ENCODE measurements at places on chromosomes 11 and 22.
A peak's percentile ranks its signal among the peaks of the same experiment; 100 is the strongest.

DNA sequence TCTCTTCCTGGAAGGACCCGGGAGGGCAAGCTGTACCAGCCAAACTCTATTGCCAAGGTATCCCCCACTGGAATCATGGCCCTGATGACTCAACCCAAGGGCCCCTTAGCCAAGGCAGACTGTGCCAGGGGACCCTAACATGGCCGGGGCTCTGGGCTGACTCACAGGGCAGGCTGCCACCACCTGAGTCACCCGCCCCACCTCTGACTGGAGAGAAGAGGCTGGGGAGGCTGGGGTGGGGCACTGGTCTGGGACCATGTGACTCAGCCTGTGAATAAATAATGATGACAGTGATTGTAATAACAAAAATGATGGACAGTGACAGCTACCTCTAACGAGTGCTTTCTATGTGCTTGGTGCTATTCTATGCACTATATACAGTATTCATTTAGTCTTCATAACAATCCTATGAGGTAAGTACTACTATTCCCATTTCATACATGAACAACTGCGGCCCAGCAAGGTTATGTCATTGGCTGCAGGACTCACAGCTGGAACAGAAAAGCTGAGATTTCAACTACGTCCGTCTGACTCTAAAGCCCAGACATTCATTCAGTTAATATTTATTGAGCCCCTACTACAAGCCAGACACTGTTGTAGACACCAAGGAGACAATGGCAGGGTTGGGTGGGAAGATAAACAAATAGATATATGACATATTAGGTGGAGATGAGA is 84.2 kb downstream of the FBXO7 start:
- DNase-seq: peak; percentile 88

GRCh38 chr11:43957571-43957970 is 15.1 kb downstream of the C11orf96 start:
- no peak for DNase-seq

DNA sequence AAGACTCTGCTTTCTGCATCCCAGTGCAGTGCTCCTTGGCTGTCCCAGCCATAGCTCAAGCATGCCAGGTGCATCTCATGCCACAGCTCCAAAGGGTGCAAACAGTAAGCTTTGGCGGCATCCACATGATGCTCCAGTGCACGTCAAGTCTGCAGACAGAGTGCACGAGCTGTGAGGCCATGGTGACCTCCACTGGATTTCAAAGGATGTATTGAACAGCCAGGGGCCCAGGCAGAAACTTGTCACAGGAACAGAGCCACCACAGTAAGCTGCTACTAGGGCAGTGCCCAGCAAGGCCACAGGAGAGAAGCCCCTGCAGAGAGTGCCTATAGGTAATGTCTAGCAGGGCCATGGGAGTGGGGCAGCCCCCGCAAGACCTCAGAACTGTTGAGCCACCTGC is 206.8 kb upstream of the DDI1 start:
- DNase-seq: no peak

DNA sequence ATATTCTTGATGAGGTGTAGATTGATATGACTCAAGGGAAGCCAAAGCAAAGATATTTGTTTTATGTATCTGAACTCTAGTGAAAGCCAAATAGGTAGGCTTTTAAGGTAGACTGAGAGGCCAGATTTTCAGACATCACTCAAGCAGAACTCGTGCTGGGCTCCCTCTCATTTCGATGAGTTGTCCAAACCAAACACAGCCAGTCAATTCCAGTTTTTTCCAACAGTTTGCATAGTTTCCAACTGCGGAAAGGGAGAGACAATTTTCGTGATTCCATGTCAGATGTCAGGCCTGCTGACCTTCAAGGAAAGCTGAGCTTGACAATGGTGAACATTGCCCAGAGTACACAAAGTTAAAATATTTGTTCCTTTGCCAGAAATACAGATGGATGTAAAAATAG is 110.9 kb upstream of the MPPED2 start:
- no peak for DNase-seq

- DNase-seq: peak; percentile 60
Measured at GRCh38 chr11:70650075-70650909, 252.0 kb downstream of the CTTN start.

DNA sequence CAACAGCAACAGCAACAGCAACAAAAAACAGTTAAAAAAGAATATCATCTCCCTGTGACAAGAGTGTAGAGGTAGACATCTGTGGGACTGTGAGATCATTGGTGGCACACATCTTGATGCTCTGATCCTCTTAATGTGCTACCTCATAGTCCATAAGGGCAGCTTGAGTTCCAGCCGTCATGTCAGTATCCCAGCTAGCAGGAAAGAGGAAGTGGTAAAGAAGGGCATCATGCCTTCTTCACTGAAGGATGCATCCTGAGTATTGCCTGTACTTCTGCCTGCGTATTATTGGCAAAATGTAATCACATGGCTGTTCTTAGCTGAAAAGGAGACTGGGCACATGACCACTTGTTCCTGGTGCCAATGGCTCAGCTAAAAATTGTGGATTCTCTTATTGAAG is 314.3 kb downstream of the TBC1D22A start:
- DNase-seq: no peak

GRCh38 chr11:7595016-7595866 is 78.1 kb downstream of the CYB5R2 start:
- peak; percentile 68 for DNase-seq

GRCh38 chr11:70383664-70384565 is 14.4 kb upstream of the CTTN start:
- no peak for DNase-seq

DNA sequence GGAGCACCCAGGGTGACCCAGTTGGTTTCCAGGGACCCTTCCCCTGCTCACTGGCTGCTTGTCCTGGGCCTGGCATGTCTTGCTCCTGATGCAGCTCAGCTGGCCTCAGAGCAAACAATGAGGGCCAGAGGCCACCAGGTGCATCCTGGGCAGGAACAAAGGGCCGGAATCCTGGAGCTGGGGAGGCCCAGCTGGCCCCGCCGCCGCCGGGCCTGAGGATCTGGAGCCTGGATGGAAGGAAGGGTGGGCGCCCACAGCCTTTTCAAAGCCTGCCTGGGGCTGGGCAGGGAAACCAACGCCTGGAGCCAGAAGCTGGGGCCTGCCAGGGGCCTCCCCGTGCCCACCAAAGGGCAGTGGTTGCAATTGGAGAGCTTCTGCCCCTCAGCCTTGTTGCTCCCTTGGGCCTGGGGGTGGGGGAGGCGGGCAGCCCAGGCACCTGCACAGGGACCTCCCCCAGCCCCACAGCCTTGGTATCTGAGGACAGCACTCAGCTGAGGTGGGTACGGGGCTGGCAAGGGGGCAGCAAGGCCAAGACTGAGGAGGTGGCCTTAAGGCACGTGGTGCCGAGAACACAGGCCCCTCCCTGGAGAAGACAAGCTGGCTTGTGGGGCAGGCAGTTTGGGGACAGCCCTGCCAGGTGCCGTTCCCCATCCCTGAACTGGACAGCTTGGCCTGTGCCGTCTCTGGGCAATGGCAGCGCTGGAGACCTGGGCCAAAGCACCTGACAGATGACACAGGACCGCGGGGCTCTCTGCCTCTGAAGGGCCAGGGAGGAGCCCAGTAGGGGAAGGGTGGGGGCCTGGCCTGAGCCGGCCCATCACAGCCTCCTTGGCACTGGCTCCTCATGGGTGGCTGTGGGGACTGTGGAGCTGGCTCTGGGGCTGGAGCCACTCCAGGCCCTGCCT is 7.1 kb upstream of the ADORA2A start:
- no peak for DNase-seq

DNA sequence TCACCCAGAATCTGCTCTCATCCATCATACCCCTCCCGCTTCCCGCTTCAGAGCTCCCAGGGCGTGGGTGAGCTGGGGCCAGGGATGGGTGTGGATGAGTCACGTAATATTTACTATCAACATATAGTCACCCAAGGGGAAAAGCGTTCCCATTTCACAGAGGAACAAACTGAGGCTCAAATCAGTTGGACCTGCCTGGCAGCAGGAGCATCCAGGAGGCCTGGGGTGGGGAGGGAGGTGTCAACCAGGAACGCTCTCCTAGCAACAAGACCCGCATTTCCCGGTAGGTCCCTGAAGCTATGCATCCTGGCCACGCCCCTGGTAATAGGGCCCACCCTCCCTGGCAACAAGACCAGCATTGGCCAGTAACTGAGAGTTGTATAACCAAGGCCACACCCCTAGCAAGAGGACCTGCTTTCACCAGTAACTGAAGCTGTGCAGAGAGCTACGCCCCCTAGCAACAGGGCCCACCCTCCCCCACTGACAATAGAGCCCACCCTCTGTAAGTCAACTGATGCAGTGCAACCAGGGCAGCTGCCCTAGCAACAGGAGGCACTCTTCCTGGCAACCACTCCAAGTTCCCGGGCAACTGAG is 32.7 kb upstream of the TXNRD2 start:
- peak; percentile 43 for DNase-seq
